Activated CD4-positive, alpha-beta T cell treated with anti-CD3 and anti-CD28 coated beads for 36 hours (primary cell): ENCODE measurements at places on chromosomes 7 and 10.

GRCh38 chr10:62795100-62795499 is 9.4 kb upstream of the ADO start:
- no peak for DNase-seq

DNA sequence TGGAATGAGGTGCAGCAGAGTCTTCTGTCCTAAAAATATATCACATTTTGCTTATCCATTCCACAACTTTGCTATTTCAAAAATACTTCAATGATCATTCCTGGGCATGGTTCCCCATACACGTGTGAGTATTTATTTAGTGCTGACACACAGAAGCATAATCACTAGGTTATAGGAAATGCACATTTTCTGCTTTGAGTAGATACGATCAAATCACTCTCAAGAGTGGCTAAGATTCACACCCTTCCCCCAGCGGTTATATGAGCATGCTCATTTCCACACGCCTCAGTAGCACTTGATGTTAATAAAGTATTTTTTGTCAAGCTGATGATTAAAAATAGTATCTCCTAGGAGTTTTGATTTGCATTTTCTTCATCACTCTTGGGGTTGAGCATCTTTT is 93.5 kb upstream of the LRRC4 start:
- DNase-seq = no peak

- no peak for DNase-seq
These were observed 45.9 kb upstream of the TOMM7 start for GRCh38 chr7:22868509-22868908.

DNA sequence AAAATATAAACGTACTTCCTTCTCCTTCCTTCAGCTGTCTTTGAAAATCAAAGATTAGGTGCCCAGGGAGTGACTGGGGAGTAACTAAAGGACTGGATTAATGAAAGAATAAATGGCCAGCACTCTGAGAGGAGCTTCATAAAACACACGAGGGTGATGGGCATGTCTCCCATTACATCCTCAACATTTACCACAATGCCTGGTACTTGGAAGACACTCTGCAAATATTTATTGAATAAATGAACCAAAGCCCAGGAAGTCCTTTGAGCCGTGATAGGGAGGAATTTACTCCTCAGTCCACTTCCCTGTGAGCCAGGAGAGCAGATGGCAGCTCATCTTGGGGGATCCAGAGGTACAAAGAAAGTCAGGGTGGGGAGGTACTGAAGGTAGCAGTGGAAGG is 96.3 kb downstream of the RAB11FIP2 start:
- DNase-seq = no peak

DNA sequence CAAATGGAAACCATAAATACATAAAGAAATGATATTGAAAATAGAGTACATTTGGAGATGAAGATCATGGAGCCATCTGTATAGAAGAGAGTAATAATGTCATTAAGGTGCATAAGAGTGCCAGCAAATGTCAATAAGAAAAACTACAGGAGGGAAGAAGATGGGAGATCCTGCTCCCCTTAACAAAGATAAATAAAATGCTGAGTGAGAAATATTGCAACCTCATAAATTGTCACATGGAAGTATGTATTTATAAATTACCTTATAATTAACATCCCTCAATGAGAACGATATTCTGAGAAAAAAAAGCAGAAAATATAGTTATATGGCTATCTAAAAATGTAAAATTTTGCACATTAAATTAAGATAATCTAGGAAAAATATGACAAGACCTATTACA is 155.2 kb upstream of the PRSS1 start:
- no peak for DNase-seq

DNA sequence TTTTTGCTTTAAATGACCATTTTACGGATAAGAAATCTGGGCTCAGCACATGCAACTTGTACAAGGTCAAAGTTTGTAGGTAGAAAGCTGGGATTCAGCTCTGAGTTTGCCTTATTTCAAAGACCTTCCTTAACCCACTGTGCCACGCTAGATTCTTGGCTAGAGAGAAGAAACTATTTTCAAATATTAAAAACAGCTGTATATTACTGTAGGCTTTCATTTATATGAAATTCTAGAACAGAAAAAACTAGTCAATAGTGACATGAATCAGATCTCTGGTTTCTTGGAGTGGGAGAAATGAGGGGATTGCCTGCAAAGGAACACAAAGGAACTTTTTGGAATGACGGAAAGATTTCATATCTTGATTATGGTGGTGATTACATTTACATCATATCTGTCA is 53.0 kb upstream of the C1GALT1 start:
- no peak for DNase-seq

DNA sequence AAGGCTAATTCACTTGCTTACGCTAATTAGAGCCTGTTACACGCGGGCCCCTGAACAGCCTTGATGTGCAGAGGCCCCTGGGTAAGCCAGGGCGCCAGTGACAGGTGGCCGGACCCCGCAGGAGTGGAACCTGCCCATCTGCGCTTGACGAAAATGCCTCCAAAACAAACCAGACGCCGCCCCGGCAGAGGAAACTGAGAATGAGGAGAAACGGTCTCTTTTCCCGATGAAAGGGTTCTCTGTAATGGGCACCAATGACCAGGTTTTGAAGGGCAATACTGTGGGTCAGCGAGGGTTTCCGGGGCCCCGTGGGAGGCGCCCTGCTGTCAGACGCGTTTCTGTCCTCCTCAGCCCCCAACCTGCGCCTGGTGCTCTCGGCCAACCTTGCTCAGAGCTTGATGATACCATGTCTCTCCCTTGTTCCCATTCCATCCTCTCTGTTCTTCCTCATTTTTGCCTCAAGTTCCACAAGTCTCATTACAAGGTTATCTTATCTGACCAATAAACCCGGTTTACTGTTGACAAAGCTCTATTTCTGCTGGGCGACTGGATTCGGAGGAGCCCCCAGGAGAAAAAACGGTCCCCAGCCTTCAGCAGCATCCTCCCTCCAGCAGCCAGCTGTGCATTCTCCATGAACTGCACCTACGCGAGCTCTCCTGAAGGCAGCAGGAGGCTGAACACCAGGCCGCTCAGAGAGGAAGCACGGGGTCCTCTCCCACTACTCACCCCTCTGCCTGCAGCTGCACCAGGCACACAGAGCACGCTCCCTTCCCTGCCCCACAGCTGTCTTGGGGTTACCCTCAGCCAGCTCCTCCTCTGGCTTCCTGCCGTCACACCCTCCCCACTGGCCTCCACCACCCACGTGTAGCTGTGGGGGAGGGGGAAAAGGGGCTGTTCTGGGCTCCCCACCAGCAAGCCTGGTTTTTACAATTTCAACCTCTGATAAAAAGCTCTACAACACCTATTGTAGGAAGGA is 202.0 kb downstream of the MAD1L1 start:
- DNase-seq = peak; percentile 52

DNA sequence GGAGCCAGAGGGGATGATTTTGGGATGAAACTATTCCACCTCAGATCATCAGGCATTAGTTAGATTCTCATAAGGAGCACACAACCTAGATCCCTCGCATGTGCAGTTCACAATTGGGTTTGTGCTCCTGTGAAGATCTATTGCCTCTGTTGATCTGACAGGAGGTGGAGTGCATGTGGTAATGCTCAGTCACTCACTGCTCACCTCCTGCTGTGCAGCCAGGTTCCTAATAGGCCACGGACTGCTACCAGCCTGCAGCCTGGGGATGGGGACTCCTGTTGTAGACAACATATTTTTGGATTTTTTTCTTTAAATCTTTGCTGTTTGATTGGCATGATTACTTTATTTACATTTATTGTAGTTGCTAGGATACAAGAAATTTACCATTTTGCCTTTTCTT is 765.0 kb downstream of the INHBA start:
- no peak for DNase-seq

- DNase-seq = no peak
These were observed 141.2 kb downstream of the LHPP start for GRCh38 chr10:124602646-124603365.

GRCh38 chr10:51389415-51390321 is 309.7 kb downstream of the CSTF2T start:
- peak; percentile 73 for DNase-seq

- DNase-seq = no peak
These were observed 260.1 kb downstream of the TRIL start for GRCh38 chr7:28697913-28698563.

DNA sequence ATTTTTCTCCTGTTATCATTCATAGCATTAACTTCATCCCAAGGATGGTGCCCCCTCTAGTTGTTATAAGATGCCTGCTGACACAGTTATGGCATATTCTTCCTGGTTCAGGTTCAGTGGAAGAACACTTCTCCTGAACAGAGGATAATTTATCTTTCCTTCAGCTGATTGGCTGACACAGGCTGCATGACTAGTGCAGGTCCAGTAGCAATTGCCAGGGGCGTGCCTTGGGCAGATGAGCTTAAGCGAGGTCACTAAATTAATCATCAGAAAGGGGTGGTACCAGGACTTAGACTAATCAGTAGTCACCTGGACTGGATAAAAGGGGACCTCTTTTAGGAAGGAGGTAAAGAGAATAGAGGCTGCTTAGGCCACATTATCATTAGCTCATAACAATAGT is 42.3 kb downstream of the BZW2 start:
- peak; percentile 10 for DNase-seq

GRCh38 chr10:19498393-19499290 is 317.6 kb upstream of the PLXDC2 start:
- no peak for DNase-seq

DNA sequence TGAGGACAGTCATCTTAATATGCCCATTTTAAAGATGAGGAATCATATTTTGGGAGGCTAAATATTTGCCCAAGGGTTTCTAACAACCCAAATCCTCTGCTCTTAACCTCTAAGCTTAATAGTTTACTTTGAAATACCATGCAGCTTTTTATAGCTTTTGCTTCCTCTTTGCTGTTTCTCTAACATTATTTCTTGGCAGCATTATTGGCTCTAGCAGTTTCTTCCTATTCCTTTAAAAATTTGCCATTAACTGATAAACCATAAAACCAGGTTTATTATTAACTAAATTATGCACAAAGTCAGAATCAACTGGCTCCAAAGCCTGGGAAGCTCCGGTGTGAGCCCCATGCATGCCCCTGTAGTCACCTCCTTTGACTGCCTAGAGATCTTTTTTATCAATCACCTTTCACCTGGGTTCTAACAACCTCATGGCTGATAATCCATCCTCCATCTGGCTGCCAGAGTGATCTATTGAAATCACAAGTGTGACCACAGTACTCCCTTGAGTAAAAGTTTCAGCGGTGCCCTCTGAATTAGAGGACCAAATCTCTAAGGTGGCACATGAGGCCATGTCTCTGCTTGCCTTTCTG is 62.4 kb downstream of the ITGB8 start:
- DNase-seq = no peak

- DNase-seq = no peak
These were observed 16.8 kb downstream of the DOCK1 start for GRCh38 chr10:126921974-126922525.

- DNase-seq = no peak
These were observed 33.4 kb downstream of the RHOBTB1 start for GRCh38 chr10:60910543-60910942.

DNA sequence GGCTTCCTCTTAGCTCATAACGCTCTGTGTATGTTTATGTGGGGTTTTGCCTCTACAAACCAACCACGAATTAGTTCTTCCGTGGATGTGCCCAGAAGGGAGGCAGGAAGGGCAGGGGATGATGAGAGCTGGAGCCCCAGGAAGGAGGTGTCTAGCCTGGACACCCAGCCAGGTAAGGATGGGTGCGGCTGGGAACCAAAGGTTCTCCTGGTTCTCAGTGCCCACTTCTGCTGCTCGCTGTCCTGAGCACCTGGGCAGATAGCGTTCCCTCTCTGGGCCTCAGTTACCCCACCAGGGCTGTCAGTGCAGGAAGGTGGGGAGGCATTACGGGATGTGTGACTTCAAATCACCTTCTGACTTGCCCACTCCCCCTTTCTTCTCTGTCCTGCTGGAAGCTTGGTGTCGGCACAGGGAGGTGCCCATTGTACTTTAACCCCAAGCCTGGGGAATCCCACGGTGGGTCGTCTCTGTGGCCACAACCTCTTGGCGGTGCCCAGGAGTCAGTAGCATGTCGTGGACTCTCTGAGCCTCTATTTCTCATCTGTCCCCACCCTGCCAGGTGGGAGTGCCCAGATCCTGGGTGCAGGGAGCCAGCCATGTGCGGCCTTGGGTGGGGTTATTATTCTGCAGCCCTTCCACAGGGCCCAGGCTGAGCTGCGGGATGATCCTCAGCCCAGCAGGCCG is 18.7 kb upstream of the PCBD1 start:
- DNase-seq = no peak
